ENCODE measurements at places on chromosomes 1 and 21. TPM values are rescaled to one million over a fixed set of nuclear protein-coding genes. Genes with fewer than 3 reads are reported as not detected.

- no peak for DNase-seq
- H3K36me3 ChIP-seq, result no peaks in the 10 kb centered on the region
- H3K4me3 ChIP-seq, result no peak overlapping the region
- H3K4me1 ChIP-seq, result no peaks in the 10 kb centered on the region
Observed at GRCh38 chr1:116454940-116455339, 81.9 kb downstream of the ATP1A1 start.

DNA sequence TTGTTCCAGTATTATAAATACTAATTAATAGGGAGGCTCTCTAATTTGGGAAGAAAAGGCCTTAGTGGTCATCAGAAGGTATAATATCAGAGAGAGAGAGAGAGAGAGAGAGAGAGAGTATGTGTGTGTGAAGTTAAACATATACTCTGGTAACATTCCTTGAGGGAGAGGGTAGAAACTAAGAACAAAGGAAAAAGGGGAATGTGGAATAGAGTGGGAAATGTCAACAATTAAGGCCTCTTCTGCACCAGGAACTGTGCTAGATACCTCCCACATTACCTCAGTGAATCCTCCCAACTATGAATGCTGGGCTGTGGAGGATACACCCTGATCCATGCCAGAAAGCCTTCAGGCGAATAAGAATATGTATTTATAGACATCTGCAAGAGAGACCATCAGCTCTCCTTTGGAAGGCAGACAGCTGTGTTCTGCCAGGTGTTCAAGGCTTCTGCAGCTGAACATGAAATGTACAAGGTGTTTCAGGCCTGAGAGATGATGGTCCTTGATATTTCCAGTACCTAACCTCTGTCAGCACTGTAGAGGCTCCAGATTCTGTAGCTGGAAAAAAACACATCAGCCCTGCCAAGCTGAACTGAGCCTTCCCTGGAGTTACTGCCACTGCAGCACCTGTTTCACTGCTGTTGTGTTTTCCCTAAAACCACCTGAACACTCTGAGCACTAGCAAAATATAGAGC lies 29.1 kb downstream of the TBX15 start:
- H3K27ac ChIP-seq, result no peak overlapping the region
- H3K36me3 ChIP-seq, result no peaks in the 10 kb centered on the region
- peaks cover 4% of the 10 kb centered on the region for H3K4me1 ChIP-seq
- no peak overlapping the region for H3K4me3 ChIP-seq
- no peak for DNase-seq

DNA sequence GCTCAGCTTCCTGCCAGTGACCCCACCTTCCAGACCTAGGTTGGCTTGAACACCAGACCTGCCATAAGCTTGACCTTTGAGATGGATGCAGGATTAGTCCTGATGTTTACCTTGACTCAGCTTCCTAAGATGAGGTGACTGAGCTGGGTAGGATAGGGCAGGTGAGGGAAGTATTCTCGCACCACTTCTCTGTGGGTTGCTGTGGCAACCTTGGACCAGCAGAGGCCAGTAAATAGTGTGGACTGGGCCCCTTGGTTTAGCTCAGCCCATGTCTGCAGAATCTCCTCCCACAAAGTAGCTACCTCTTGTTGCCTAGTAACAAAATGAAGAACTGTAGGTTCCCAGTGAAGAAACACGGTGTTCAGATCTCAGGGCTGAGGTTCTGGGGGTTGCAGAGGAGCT lies 8.4 kb downstream of the RPS6KA1 start:
- H3K4me3 ChIP-seq, result no peak overlapping the region
- H3K27me3 ChIP-seq, result no peaks in the 10 kb centered on the region
- H3K36me3 ChIP-seq, result no peaks in the 10 kb centered on the region
- no peak for DNase-seq
- H3K4me1 ChIP-seq, result no peaks in the 10 kb centered on the region

DNA sequence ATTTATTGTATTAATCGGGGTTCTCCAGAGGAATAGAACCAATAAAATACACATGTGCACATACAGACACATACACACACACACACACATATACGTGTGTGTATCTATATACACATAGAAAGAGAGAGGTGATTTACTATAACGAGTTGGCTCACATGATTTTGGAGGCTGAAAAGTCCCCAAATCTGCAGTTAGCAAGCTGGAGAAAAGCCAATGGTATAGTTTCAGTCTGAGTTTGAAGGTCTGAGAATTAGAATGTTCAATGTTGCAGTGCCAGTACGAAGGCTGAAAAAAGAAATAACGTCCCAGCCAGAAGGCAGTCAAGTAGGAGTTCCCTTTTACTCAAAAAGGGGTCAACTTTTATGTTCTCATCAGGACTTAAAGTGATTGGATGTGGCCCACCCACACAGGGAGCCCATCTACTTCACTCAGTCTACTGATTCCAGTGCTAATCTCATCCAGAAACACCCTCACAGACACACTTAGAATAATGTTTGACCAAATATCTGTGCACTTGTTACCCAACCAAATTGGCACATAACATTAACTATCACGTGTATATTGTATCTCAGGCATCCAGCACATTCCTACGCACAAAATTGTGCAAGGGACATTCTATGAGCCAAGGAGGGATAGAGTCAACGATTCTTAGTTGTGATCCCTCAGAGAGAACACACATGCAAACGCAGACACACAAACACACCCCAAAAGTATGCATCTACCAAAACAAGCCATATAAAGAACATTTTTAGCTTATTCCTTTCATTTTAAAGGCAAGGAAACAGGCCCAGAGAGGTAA lies 195.5 kb upstream of the DUSP10 start:
- no peak for DNase-seq
- H3K4me3 ChIP-seq, result no peak overlapping the region
- no peak overlapping the region for H3K27ac ChIP-seq
- no peaks in the 10 kb centered on the region for H3K27me3 ChIP-seq
- H3K36me3 ChIP-seq, result no peaks in the 10 kb centered on the region
- H3K4me1 ChIP-seq, result no peaks in the 10 kb centered on the region

- H3K36me3 ChIP-seq, result no peaks in the 10 kb centered on the region
- no peak overlapping the region for H3K4me3 ChIP-seq
- no peaks in the 10 kb centered on the region for H3K4me1 ChIP-seq
- no peaks in the 10 kb centered on the region for H3K27me3 ChIP-seq
- H3K27ac ChIP-seq, result no peak overlapping the region
Observed at GRCh38 chr1:14773396-14774025, 175.0 kb downstream of the KAZN start.

Gene NES
- 280 TPM for total RNA-seq

Measured in astrocyte (in vitro differentiated cells and primary cell).